Stimulated activated CD4-positive, alpha-beta T cell treated with anti-CD3 and anti-CD28 coated beads, Interleukin-12 subunit alpha, Interleukin-12 subunit beta, amount 100 ng/mL, for 48 hours (primary cell): ENCODE measurements at places on chromosomes 5 and 9.

GRCh38 chr9:136021171-136021871 is 60.1 kb upstream of the UBAC1 start:
- no peak for DNase-seq

- DNase-seq, result no peak
These were observed 370.3 kb downstream of the NNT start for GRCh38 chr5:43973318-43973717.

- DNase-seq, result no peak
These were observed 94.1 kb downstream of the COMMD10 start for GRCh38 chr5:116178925-116179324.

- no peak for DNase-seq
These were observed 3.7 kb downstream of the SLC31A2 start for GRCh38 chr9:113154471-113154870.

DNA sequence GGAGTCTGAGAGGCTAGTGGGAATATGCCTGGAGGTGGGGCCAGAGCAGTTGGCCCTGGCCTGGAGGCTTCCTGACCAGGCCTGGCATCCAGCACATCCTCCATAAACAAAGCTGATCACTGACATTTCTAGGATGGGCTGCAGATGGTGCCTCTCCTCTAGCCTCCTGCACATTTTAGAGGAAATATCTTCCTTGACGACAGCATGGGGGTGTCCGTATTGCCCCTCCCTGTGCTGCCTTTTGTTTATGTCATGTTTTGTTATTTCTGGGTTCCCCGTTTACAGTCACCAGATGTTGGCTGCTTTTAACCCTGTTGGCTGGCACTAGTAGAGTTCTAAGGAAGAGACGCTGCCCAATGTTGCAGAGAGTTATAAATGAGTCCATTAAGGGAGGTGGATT is 148.5 kb downstream of the PHF2 start:
- DNase-seq, result no peak

DNA sequence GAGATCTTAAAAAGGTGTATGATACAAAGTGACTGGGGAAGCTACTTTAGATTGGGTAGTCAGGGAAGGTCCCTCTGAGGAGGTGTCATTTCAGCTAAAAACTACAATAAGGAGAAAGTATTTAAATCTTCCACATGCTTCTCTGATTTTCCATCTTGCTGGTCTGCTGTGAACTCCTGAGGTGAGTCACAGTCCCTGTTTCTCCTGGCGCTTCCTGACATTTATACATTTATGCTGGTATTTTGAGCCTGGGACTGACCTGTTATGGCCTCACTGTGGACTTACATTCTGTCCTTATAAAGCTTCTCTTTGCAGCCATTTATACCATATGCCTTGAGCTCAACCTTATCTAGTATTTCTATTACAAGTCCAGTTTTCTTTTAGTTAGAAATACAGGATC is 95.1 kb downstream of the MED27 start:
- DNase-seq, result no peak

- no peak for DNase-seq
These were observed 102.8 kb upstream of the GNA14 start for GRCh38 chr9:77750981-77751340.
